ENCODE measurements at places on chromosomes 12 and 14.

GRCh38 chr14:72743626-72744025 is 150.3 kb downstream of the DPF3 start:
- DNase-seq: no peak

DNA sequence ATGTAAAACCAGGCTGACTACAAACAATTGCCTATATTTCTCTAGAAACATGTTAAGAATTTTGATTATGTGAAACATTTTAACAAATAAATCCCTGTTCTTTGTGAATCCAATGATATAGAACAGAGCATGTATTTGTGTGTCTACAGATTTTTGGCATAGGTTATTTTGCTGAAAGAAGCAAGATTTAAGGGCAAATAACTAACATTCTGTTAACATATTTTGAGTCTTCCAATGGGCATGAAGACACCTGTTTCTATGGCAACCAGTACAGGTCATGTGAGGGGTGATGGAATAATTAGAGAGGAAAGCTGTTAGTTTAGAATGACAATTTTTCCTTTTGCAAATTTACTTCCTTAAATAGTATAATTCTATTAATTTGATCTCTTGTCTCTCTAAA is 8.8 kb downstream of the ART4 start:
- DNase-seq: no peak

GRCh38 chr14:67373347-67373746 is 13.2 kb downstream of the EIF2S1 start:
- no peak for DNase-seq

- DNase-seq: no peak
Measured at GRCh38 chr12:41552588-41552987, 364.5 kb downstream of the PDZRN4 start.

DNA sequence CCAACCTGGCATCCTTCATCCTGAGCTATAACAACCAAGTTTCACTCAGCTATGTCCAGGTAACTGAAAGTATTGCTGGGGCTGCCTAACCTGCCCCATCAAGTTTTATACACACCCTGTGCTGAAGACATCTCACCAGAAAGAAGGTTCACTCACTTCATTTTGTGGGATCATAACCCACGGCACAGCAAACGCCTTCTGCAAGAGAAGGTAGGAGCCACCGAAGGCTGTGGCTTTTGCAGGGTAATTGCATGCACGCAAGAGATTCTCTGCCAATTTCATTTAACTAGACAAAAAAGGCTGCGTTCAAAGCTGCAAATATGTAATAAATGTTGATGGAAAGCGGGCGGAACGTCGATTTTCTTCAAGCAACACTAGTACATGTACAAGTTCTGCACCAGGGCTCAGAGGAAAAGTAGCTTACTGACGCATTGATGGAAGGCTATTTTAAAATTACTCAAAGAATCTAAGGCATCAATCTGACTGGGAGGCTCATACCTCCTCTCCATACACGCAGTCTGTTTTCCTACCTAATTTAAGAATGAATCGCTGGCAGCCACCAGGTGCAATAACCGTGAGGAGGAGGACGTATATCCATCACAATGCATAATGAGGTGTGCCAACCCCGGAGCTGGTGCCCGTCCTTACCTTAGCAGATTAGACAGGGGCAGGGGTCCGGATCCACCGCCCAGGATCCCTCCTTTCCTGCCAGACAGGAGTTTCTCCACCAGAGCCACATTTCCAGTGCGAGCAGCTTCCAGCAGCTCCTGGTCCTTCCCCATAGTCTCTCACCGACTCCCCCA is 1.1 kb downstream of the ANKS1B start:
- no peak for DNase-seq

DNA sequence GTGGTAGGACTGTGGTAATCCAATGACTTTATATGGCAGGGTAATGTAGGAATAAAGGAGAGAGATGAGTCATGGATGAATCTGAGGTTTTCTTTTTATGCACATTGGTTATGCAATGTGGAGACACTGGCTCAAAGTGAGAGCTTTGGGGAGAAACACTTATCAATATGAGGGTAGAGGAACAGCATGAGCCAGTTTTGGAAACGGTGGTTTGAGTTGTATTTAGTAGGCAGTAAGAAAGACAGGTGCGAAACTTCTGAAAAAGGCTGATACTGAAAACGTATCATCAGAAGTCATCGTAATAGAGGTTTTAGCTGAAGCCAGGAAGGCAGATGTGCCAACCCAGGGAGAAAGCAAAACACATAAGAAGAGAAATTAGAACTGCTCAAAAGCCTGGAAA is 854.8 kb upstream of the SEL1L start:
- DNase-seq: no peak
